ENCODE measurements at places on chromosomes 1 and 21.
A peak's percentile ranks its signal among the peaks of the same experiment; 100 is the strongest.

DNA sequence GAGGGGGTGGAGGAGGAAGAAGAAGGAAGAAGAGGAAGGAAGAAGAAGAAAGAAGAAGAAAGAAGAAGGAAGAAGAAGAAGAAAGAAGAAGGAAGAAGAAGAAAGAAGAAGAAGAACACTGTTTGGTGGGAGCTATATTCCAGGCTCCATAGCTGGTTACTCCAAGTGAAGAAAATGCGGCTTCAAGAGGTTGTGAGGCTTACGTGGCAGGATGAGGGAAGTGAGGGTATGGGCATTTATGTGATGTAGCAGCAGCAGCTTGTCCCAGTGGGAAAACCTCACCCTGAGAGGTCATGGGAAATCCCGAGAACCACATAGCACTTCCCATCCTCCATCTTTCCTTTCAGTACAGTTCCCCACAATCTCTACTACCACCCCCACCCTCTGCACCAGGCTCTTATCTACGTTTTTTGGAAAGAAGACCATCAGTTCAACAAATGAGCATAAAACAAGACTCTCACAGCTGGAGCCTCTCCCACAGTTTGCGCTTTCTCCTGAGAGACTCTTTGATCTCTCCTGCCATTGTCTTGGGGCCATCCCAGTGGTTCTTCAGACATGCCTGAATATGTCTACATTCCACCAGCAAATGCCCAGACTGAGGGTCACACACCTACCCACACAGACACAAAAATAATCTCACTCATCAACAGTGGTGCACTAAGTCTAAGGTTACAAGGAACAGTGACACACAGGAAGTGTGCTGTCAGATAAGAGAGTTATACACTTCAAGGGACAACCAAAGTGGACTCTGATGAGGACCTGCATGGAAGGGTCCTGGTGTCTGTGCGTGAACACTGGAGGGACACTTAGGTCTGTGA, 77.9 kb upstream of the KCNJ15 start:
- DNase-seq = no peak

- DNase-seq = no peak
These were observed 30.7 kb downstream of the CD58 start for GRCh38 chr1:116540088-116540487.

- DNase-seq = peak; percentile 36
These were observed 86.4 kb downstream of the BCAR3 start for GRCh38 chr1:93595266-93595665.

- DNase-seq = no peak
These were observed 8.3 kb upstream of the LGALS8 start for GRCh38 chr1:236515443-236515958.

Data from lower leg skin (tissue), 4 donors.